ENCODE measurements at places on chromosomes 3 and 15. TPM values are rescaled to one million over a fixed set of nuclear protein-coding genes. Genes with fewer than 3 reads are reported as not detected.

The CCDC54 gene
- not detected for total RNA-seq

The ARID3B gene
- total RNA-seq, result 6.2 TPM

GRCh38 chr3:185813691-185814215, 11.1 kb downstream of the IGF2BP2 start:
- H3K36me3 ChIP-seq, result no peaks in the 10 kb centered on the region
- no peak overlapping the region for H3K27ac ChIP-seq
- H3K4me1 ChIP-seq, result peaks cover 2% of the 10 kb centered on the region
- H3K27me3 ChIP-seq, result no peaks in the 10 kb centered on the region

GRCh38 chr3:48398701-48399386, 26.8 kb downstream of the FBXW12 start:
- H3K4me1 ChIP-seq, result peaks cover 3% of the 10 kb centered on the region
- no peak overlapping the region for H3K4me3 ChIP-seq
- no peaks in the 10 kb centered on the region for H3K36me3 ChIP-seq
- no peak for DNase-seq
- H3K27me3 ChIP-seq, result no peaks in the 10 kb centered on the region

DNA sequence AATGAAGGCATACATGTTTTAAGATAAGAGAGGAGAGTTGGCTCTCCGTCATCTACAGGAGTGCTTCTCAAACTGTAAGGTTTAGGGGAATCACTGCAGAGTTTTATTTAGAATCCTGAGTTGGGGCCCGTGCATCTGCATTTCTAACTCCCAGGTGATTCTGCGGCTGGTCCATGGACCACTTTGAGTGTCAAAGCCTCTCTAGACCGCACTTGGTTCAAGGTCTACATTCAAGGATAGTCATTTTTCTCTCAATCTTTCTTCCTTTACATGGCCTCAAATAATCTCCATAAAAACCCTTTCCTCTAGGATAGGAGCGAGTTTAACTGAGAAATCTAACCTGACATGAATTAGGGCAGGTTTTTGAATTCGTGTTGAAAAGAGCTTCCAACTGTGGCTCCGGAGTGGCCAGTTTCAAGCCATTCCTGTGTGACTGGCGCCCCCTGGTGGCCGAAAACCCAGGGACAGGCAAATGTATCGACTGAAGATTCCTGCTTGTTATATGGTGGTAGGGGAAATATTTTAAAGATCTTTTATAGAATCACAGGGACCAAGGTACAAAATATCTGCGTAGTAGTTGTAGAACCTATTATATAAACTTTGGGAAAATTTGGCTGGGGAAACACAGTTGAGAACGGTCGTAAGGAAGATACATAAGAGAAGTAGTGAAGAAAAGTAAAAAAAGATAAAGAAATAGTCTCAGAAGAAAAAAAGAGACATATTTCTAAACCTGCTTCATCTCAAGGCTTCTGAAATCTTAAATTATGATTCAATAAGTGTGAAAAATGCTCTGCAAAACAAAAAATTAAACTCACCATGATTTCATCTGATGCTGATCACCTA, 11.9 kb downstream of the GABRR3 start:
- no peaks in the 10 kb centered on the region for H3K36me3 ChIP-seq
- H3K27ac ChIP-seq, result no peak overlapping the region
- no peak overlapping the region for H3K4me3 ChIP-seq
- H3K27me3 ChIP-seq, result no peaks in the 10 kb centered on the region
- peak; percentile 92 for DNase-seq
- H3K4me1 ChIP-seq, result no peaks in the 10 kb centered on the region

DNA sequence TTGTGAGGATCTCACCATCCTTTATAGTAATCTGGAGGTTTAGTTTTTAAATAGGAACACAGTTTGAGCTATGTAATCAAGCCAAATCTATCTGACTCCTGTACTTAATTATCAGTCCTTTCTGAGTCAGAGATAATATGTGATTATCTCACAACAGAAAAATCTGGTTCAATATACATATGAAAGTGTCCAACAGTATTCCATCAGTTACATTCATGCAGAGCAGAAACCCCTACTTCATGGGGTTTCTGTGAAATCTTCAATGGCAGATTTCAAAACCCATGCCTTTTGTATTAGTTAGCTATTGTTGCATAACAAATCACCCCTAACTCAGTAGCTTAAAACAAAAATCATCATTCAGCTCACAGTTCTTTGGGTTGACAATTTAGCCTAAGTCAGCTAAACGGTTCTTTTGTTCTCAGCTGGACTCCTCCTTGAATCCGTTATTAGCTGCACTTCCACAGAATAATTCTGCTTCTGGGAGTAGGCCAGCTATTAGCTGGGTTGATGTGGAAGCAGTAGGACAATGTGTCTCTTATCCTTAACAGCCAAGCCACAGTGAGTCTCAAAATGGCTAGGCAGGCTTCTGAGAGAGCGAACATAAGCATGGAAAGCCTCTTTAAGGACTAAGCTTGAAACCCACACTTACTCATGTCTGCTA, 42.9 kb upstream of the ARPP21 start:
- DNase-seq, result no peak
- no peaks in the 10 kb centered on the region for H3K27me3 ChIP-seq
- no peak overlapping the region for H3K27ac ChIP-seq
- H3K4me1 ChIP-seq, result no peaks in the 10 kb centered on the region
- H3K36me3 ChIP-seq, result no peaks in the 10 kb centered on the region

All from kidney (tissue), 22 donors.